ENCODE measurements at places on chromosomes 4 and X.

GRCh38 chr4:65521666-65522065, 148.6 kb downstream of the EPHA5 start:
- DNase-seq, result no peak

- no peak for DNase-seq
These were observed 83.4 kb downstream of the PHKA2 start for GRCh38 chrX:18900401-18900976.

DNA sequence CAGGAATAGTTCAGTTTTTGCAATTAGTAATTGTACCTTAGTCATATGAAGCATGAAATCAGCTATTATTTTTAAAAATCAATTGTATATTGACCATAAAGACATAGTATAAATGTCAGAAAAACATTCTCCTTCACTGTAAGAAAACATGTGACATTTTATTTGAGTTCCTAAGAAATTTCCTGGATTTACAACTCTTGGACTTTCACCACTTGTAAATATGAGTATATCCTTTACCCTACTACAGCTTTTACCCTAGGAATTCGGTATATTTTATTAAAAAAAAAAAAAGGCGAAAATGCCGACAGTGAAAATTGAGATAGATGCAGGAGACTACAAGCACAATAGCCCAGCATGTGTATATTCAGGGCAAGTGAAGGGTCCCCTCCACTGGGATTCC, 14.9 kb downstream of the ADH1A start:
- DNase-seq, result no peak

DNA sequence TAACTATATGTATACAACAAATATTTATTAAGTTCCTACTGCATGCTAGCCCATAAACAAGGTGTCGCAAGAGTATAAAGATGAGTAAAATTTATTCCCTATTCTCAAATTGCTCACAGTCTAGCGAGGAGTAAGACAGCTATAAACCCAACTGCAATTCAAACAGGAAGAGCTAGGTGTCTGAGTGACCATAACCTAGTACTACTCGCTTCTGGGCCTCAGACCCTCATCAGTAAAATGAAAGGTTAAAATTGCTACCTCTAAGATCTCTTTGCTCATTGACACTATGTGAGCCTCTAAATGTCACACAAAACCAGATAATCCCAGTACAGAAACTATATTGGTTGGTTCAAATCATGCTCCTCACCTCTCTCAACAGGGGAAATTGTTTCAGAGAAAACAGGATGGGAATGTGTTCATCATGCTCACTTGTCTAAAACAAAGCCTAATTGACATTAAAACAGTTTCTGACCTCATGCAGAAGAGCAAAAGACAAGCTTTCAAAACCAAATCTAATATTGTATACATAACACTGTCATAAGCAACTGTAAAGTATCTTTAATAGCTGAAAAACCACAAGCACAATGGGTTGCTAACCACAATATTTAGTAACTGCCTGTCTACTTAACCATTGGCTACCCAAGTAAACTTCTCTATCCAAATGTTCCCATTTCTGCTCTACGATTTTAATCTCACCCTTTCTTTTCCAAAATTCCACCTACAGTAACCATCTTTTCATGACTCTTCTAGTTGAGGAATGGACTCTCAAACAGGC, 264.6 kb upstream of the FMR1 start:
- DNase-seq, result no peak

GRCh38 chr4:80587871-80588385, 252.4 kb downstream of the CFAP299 start:
- DNase-seq, result no peak

GRCh38 chrX:102976286-102976685, 39.2 kb downstream of the RAB40AL start:
- no peak for DNase-seq

GRCh38 chrX:72079607-72080006, 52.1 kb downstream of the RTL5 start:
- DNase-seq, result no peak

GRCh38 chr4:7737752-7738457, 201.8 kb downstream of the AFAP1 start:
- DNase-seq, result no peak

GRCh38 chr4:112127048-112127637, 18.1 kb upstream of the FAM241A start:
- no peak for DNase-seq

DNA sequence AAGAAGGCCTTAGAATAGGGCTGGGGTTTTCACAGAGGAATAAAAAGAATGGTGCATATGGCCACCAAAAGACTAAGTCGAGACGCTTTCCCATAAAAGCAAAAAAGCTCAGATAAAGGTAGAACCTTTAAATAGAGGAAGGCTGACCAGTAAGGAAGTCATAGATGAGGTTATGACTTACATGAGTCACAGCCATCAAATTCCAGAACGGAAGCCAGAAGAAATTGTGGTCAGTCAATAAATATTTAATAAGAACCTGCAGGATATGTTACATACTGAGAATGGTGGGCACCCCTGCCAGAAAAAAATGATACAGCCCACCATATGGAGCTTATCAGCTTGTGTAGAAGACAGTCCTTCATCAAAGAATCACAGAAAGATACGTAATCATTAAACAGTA, 120.1 kb downstream of the MANBA start:
- no peak for DNase-seq
